ENCODE measurements at places on chromosomes 3 and 15.

DNA sequence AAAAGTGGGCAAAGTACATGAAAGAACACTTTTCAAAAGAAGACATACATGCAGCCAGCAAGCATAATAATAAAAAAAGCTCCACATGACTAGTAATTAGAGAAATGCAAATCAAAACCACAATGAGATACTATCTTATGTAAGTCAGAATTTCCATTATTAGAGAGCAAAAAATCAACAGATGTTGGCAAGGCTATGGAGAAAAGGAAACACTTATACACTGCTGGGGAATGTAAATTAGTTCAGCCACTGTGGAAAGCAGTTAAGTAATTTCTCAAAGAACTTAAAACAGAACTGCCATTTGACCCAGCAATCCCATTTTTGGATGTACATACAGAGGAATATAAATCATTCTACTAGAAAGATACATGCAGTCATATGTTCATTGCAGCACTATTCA is 360.7 kb downstream of the NSUN3 start:
- no peak for DNase-seq

DNA sequence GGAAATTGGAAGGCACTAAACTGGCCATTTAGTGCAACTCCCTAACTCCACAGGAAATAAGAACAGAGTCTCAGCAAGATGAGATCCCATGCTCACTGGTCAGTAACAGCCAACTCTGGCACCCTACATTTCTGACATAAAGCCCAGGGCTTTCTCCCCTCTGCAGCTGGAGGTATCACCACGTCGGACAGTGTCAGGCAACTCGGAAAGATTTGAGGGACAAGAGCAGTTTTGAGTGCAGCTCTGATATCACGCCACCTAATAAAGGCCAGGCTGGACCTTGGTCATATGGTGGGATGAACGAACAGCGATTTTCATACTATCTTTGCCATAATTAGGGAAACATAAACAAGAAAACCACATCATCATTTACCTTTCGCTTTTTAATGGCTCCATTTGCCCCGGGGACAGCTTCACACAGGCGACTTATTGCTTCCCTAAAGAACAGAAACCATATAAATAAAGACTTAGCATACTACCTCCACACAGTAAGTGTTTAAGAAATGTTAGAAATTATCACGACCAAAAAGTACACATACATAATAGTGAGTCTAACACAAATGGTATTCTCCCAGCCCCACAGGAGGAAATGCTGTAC is 12.5 kb downstream of the EID1 start:
- no peak for DNase-seq

- DNase-seq, result no peak
Observed at GRCh38 chr3:142056656-142057330, 92.6 kb downstream of the TFDP2 start.

DNA sequence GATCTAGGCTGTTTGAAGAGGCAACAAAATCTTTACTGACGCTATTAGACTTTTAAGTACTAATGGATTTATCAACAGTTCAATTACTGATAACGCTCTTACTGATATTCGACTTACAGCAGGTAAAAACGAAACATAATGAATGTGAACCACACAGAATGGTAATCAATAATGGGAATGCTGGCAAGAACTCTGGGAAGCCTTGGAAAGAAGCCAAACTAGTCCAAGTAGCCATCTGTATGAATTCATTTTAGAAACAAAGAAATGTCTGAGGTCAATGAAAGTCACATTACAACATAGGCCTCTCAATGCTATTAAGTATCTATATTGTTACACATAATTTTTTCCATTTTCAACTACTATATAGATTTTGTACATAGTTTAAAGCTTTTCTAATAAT is 130.0 kb downstream of the DMXL2 start:
- no peak for DNase-seq

DNA sequence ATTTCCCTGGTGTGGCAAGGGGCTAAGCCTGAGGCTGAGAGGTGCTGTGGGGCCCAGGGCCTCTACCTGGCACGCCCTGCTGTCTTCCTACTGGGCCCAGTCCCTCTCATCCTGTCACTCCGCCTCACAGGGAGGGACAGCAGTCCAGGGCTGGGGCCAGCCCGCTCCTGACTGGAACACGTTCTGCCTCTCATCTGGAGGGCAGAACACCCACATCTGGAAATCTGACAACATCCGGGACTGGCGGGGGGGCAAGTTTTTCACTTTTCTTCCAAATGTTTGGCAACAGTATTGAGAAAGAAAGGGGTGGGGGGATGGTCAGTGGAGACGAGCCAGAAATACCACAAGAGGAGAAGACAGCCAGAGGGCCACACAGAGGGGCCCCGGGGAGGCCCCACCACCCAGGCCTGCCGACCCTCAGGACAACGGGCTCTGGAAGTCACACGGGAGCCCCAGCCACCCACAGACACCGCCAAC is 1.8 kb upstream of the MYL3 start:
- no peak for DNase-seq

DNA sequence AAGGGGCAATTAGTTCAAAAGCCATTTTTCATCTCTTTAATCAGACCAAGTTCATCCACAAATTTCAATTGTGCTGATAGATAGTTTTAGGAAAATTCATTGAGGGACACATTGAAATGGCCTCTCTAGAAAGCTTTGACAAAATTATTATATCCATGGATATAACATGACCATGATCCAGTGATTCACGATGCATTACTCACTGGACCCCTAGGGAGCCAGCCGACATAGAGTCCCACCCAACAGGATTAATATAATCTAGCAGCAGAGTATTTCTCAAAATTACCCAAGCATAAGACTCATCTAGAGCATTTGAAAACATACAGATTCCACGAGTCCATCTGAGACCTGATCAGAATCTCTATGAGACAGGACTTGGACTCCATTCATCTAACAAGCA is 100.3 kb downstream of the FRMD5 start:
- no peak for DNase-seq

DNA sequence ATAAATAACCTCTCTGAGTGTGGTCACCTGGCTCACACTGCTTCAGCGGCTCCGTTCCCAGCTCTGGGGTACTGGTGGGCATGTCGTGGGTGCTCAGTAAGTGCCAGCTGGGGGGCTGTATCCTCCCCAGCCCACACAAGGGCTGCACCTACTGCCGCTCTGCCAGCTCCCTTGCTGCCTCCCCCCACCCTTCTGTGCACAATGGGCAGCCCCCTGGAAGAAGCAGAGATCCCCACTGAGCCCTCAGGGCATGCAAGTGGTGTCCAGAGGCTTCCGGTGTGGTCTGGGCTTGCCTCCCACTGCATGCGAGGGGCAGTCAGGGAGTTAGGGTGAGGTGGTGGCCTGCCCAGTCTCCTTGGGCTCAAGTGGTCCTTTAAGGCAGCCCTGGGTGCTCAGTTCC is 58.3 kb upstream of the TRPM1 start:
- DNase-seq, result no peak

DNA sequence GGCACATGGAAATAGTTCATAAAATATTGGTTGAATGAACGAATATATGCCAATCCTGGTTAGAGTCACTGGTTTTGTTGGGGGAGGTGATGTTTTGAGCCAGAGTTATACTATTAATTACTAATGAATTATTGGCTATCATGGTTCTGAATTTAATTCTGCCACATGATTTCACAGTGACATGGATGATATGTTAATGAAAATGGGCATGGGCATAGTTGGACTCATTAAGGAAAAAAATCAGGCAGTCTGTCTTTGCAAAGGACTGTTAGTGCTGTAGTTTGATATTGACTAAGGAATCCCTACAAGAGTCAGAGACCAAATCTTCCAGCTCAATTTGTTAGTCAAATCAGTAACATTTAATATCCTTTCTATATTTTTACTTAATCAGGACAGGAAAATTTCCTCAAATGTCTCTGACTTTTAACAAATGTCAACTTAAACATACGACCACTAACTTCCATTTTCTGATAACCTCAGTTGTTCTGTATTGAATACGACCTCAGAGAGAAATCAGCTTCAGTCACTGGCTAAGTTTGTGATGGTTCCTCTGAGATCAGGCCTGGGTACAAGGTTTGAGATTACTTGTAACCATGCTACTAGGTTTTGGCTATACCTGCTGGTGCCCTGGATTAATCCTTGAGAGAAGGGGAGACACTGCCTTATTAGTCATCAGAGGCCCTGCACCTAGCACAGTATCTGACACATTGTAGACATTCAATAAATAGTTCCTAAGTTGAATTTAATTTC is 13.3 kb downstream of the NFKBIZ start:
- DNase-seq, result no peak

GRCh38 chr15:85380812-85381642 is 624 bp downstream of the AKAP13 start:
- peak; percentile 66 for DNase-seq

DNA sequence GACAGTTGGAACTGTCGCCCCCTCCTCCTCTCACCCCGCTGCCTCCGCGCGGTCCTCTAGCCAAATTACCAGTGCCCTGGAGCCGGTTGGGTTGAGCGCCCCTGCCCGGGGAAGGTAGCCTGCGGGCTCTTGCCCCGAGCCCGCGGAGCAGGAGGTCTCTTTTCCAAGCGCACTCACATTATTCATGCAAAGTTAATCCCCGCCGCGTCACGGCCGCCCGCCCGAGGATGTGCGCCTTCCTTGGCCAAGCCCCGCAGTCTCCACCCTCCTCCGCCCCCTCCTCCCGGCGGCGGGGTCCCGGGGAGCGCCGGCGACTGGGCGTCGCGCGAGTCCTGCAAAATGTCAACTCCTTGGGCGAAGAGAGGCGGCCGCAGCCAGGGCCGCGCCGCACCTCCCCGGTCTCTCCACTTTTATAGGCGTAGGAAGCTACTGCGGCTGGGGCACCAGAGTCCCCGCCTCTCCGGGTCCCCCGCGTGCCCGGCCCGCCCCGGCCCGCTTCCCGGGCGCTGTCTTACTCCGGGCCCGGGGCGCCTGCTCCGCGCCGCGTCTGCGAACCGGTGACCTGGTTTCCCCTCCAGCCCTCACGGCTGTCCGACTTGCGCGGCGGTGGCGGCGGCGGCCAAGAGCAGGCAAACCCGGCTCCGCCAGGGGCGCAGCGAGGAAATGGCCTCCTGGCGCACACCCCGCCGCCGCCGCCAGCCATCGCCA is at the start of gene THRB:
THRB (minus strand) TSS at position 233 of the 708 bp plus-strand sequence.
- DNase-seq, result no peak

- DNase-seq, result no peak
Observed at GRCh38 chr3:184171562-184171961, 3.1 kb upstream of the AP2M1 start.

- DNase-seq, result no peak
Observed at GRCh38 chr15:87523516-87523915, 733.0 kb downstream of the NTRK3 start.

- no peak for DNase-seq
Observed at GRCh38 chr3:1330107-1330506, 237.3 kb downstream of the CNTN6 start.

DNA sequence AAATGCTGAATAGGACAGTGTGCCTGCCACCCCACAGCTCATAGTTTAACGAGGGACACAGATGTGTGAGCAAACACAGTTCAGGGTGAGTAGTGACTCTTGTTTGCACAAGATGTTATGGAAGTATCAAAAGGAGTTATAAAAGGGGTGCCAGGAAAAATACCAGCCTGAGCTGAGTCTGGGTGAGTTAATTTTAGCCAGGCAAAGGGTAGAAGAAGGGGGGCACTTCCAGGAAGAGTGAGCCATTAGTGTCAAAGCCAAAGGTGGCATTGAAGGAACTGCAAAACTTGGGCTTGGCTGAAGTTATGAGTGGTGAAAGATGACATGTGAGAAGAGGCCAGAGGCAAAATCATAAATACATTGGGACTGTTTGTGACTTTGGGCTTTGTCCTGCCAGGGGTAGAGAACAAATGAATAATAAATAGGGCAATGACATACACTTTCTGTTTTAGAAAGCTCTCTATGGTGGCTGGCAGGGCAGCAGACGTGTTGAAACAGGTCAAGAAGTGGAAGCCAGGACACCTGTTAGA is 1.9 kb upstream of the SPPL2A start:
- DNase-seq, result no peak

DNA sequence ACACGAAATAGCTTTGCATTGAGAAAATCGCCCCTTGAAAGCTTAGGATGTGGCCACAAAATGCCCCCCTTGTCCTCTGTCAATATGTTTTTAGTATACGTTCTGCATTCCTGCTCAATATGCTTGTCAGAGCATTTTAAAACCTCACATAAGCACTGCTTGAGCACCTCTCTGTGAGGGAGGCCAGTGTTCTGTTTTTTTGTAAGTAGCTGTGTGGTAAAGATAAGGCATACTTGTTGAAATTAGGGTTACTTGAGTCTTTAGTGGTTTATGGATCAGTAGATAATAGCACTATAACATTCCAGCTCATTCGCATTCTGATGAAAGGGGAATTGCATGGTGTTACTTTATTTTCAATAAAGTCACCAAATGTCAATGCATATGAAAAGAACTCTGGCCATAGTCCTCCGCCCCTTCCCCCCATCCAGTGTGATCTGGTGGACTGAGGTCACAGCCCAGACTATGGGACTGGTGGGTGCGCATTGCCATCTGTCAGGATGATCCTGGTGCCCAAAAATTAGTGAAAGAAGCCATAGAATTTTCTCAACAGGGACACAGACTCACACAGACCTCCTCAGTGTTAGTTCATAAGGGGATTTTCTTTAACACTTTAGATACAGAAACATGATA is 33.1 kb downstream of the IL1RAP start:
- no peak for DNase-seq

GRCh38 chr3:188491276-188491687 is 337.3 kb downstream of the LPP start:
- DNase-seq, result no peak

GRCh38 chr3:190695225-190695624 is 167.3 kb downstream of the GMNC start:
- DNase-seq, result no peak

GRCh38 chr15:36291501-36291900 is 287.9 kb upstream of the CDIN1 start:
- DNase-seq, result no peak

GRCh38 chr15:89967881-89968280 is 33.2 kb upstream of the ZNF710 start:
- no peak for DNase-seq

DNA sequence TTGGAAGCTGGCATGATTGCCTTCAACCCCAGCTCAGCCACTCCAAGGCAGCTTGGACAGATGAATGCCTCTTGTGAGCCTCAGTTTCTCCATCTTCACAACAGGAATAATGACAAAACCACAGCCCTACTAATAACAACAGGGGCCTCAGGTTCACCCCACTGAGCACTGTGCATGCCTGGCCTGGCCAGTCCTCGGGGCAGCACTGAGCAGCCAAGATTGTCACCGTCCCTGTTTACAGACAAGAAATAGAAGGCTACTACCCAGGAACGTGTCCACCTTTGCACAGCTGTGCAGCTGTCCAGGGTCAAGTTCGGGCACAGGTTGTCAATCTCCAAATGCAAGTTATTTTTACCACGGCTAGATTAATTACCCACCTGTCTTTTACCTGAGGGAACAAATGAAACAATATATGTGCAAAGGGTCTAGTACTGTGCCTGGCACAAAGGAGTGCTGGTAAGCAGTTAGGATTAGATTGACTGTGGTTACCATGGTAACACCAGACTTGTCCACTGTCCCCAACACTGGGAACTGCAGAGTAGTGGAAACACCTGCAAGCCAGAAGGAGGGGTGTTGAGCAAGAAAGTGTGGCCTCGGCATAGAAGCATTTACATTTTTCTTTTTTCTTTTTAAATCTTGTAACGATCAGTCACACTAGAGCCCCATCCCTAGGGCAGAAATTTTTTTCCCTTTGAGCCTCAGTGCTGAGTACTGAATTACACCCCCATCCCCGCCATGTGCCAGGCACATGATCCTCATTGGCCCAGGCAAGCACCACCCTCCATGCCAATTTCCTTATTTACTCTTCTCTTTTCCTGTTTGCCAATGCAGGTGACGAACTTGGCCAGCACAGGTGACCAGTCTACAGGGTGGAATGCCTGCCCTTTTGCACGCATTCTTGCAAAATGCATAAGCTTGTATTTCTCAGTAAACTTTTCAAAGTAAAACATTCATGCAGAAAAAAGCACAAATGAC is 66.3 kb upstream of the SLC6A6 start:
- DNase-seq, result no peak

Data from central memory CD4-positive, alpha-beta T cell (primary cell).